ENCODE measurements at places on chromosomes 2 and 18. TPM values are rescaled to one million over a fixed set of nuclear protein-coding genes. Genes with fewer than 3 reads are reported as not detected.

DNA sequence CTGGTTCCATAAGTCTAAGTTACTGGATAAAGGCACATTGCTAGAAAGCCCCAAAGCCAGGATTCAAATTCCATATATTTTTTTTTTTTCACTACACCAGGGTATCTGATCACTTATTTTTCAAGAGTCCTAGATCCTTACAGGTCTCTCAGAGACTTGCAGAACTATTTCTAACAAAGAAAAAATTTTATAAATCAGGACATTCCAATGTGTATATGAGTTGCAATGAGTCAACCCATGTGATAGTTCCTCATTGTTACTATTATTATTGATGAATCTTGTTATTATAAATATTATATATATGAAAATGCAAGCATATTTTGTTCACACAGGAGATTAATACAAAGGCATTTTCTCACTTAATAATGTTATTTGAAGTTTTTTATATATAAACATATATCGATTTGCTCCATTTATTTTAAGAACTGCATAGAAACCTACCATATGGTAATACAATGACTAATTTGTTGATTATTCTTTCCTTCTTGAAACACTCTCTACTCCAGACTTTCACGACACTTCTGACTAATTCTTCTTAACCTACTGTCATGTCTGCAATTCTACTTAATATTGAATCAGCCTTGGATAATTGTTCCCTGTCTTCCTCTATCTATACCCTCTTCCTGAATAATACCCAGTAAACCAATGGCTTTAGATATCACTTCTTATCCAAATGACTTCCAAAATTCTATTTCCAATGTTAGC, 968.4 kb upstream of the NRXN1 start:
- no peak for DNase-seq
- H3K27ac ChIP-seq = no peak overlapping the region
- no peaks in the 10 kb centered on the region for H3K4me1 ChIP-seq
- no peak overlapping the region for H3K4me3 ChIP-seq
- no peaks in the 10 kb centered on the region for H3K27me3 ChIP-seq
- no peaks in the 10 kb centered on the region for H3K36me3 ChIP-seq

- H3K27ac ChIP-seq = peak overlapping the region; percentile 15
- peaks cover 4% of the 10 kb centered on the region for H3K36me3 ChIP-seq
- no peak overlapping the region for H3K4me3 ChIP-seq
Measured at GRCh38 chr2:11711751-11712150, 34.7 kb upstream of the LPIN1 start.

DNA sequence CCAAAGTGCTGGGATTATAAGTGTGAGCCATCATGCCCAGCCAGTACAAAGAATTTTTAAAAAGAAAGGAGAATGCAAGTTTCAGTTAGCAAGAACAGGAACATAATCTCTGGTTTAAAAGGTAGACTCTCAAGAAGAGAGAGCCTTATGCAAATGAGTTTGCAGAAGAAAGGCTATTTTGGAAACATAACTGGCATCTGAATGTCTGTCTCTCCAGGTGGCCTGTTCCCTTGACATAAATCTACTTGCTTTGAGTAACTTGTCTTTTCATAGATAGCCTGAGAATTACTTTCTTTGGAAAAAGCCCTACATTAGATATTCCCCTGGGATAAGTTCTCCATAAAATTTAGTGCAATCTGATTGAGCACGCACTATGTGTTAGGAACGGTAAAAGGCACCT, 109.6 kb downstream of the ICOS start:
- no peaks in the 10 kb centered on the region for H3K4me1 ChIP-seq
- no peak overlapping the region for H3K4me3 ChIP-seq
- no peak for DNase-seq
- no peaks in the 10 kb centered on the region for H3K36me3 ChIP-seq
- H3K27ac ChIP-seq = no peak overlapping the region

DNA sequence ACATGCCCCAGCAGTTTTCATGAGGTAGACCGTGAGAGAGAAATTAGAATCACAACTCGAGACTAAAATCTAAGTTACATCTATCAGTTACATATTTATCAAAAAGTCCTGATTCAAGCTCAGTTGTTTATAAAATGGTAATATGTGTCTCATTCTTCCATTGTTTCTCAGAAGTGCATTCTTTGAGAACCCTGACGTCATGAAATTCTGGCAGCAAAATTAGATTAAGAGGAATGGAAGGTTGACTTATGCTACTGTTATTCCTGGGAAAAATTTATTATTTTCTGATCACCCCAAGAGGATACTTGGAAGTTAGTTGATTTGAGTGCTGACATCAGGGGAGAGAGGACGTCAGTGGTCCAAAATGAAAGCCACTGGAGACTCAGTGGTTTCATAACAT, 1864.8 kb upstream of the LRRTM1 start:
- no peak overlapping the region for H3K4me3 ChIP-seq
- no peaks in the 10 kb centered on the region for H3K36me3 ChIP-seq
- DNase-seq = no peak
- no peaks in the 10 kb centered on the region for H3K27me3 ChIP-seq

DNA sequence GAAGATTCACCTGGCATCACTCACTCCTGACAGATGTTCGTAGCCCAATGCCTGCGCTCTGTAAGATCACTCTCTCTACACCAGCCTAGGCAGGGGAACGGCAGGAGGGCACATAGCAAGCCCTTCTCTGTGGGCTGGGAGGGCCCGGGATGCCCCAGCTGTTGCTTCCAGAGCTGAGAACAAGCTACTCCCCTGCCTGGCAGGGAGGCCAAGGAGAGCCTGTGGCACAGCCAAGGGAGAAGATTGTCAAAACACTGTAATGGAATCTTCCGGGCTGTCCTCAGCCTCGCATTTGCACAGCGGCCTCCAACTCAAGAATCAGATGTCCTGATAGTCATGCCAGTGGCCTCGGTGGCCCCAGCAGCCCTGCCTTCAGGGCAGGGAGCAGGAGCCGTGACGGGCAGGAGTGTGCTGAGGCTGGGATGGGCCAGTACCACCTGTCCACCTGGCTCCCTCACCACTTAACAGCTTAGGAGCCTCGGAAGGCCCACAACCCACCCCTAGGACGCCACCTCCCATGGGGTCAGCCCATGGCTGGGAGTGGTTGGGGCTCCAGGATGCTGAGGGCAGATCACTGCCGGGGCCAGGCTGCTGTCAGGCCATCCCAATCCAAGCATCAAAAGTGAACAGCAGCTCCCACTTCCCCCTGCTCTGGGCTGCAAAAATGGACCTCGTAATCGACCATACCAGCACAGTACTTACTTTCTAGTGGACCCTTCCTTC, 21.9 kb upstream of the SLC35F6 start:
- no peak overlapping the region for H3K4me3 ChIP-seq
- no peak for DNase-seq
- H3K27me3 ChIP-seq = peaks cover 44% of the 10 kb centered on the region
- no peaks in the 10 kb centered on the region for H3K4me1 ChIP-seq

DNA sequence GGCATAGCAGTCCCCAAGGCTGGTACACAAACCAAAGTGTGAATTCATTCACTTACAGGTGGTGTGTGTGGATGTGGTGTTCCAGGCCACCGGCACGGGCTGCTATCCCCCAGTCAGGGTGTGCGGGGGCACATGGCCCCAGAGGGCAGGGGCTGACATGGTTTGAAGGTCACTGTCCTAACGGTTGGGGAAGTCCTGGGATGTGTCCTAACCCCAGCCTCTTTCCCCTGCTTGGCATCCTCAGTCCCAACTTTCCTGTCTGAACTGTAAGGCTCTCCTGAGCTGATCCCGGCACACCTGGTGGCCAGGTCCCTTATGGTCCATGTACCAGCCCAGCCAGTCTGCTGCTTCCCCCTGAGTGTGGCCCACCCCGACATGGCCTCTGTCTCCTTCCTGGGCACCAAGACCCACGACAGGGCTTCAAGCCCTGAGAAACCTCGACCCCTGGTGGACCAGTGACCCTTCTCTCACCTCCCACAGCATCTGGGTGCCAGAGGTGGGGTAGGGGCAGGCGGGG, 2.4 kb upstream of the TMEM185B start:
- H3K36me3 ChIP-seq = peaks cover 38% of the 10 kb centered on the region

- no peaks in the 10 kb centered on the region for H3K27me3 ChIP-seq
- no peaks in the 10 kb centered on the region for H3K4me1 ChIP-seq
- no peak overlapping the region for H3K27ac ChIP-seq
- no peaks in the 10 kb centered on the region for H3K36me3 ChIP-seq
- no peak overlapping the region for H3K4me3 ChIP-seq
- no peak for DNase-seq
Measured at GRCh38 chr2:53381271-53381670, 386.3 kb upstream of the CHAC2 start.

- no peaks in the 10 kb centered on the region for H3K36me3 ChIP-seq
- H3K27ac ChIP-seq = no peak overlapping the region
- no peaks in the 10 kb centered on the region for H3K27me3 ChIP-seq
Measured at GRCh38 chr2:37378411-37378810, 34.0 kb downstream of the QPCT start.

DNA sequence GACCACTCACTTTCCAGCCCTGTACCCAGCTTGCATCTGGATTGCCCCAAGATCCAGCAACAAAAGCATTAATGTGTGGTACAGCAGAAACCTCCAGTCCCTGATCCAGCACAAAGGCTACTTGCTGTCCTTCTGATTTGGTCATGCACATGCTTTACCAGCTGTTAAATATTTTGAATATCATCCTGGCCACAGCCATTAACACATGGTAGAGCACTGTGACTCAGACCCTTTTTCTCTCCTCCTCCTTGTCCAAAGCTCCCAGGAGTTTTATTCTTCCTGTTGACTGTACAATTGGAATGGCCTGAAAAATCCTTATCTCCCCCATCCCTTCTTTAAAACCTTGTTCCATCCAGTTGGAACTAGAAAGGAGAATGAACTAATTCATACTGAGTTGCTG, 419.7 kb upstream of the TNP1 start:
- peaks cover 30% of the 10 kb centered on the region for H3K4me1 ChIP-seq
- no peak overlapping the region for H3K4me3 ChIP-seq
- no peak for DNase-seq
- H3K27ac ChIP-seq = no peak overlapping the region

DNA sequence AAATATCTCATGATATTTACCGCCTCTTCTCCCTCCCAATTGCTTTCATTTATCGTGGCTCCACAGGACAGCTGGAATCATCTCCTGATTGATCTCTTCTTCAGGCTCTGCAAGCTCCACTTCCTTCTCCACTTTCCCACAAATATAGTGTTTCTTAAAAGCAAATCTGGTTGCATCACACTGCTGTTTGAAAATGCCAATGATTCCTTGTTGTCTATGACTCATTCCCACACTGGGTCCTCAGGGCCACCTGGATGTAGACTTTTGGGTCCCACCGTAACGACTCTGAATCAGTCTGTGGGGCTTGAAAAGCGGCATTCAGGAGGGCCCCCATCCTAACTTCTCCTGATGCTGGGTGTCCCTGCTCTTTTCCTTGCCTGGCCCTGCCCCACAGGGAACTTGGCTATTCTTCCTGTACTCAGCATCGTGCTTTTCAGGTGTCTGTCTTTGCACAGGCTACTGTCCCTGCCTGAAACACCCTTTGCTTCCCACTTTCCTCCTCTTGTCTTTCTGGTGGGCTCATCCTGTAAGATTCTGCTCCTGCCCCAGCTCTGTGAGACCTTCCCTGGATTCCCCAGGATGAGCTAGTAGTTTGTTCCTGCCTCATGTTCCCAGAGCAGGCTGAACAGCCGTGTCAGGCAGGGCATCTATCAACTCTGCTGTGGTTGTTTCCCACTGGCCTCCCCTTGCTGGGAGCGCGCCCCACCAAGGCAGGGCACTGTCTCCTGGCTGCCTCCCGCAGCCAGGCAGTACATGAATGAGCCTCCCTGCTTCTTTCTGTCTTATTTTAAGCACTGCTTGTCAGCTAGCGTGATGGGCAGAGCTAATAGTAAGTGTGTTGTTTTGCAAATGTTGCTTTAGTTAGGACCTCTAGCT, 111.9 kb downstream of the KCTD1 start:
- peak overlapping the region; percentile 3 for H3K4me3 ChIP-seq
- peak overlapping the region; percentile 77 for H3K27ac ChIP-seq
- peaks cover 32% of the 10 kb centered on the region for H3K4me1 ChIP-seq
- H3K27me3 ChIP-seq = no peaks in the 10 kb centered on the region
- DNase-seq = peak; percentile 50

- H3K27me3 ChIP-seq = no peaks in the 10 kb centered on the region
- H3K27ac ChIP-seq = no peak overlapping the region
- no peaks in the 10 kb centered on the region for H3K36me3 ChIP-seq
- H3K4me1 ChIP-seq = peaks cover 28% of the 10 kb centered on the region
- H3K4me3 ChIP-seq = no peak overlapping the region
Measured at GRCh38 chr18:22423878-22424564, 6.3 kb upstream of the CTAGE1 start.

DNA sequence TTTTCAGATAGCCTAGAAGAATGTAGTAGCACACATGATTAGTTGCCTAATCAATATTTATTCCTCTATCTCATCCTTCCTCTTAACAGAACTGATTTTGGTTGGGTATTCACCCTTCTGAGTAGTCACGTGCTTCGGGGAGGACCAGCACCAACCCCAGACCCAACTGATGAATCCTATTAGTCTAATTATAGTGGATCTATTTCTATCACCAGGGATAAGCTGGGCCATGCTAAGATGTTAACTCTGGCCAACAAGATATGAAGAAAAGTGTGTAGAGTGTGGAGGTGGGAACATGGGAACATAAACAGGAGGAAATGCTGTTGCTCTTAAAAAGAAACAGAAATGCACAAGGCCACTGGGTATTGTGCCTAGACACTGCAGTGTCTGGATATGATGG, 119.9 kb downstream of the THADA start:
- no peaks in the 10 kb centered on the region for H3K36me3 ChIP-seq
- no peaks in the 10 kb centered on the region for H3K27me3 ChIP-seq
- H3K4me1 ChIP-seq = no peaks in the 10 kb centered on the region
- no peak overlapping the region for H3K27ac ChIP-seq
- H3K4me3 ChIP-seq = no peak overlapping the region
- no peak for DNase-seq

DNA sequence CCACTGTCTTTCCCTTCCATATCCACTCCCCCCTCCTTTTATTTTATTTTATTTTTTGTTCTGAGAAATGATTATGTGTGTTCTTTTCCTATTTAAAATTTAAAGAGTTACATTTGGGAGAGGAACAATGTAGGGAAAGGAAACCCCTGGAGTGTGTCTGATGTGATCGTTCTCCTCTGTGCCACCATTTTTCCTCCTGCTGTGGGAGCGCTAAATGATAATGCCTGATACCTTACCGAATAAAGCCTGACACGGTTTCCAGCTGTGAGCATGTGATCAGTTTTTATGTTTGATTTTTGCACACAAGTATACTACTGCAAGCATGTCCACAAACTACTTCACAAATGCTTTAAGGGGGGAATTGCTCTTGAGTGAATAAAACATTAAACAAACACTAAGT, 317.8 kb upstream of the FANCL start:
- no peak for DNase-seq
- no peaks in the 10 kb centered on the region for H3K27me3 ChIP-seq
- no peak overlapping the region for H3K4me3 ChIP-seq
- H3K36me3 ChIP-seq = no peaks in the 10 kb centered on the region
- no peak overlapping the region for H3K27ac ChIP-seq

The CASP10 gene
- total RNA-seq = 22.5 TPM

The SCYGR4 gene
- not detected for total RNA-seq

The UGT1A4 gene
- total RNA-seq = 6.1 TPM

The TEX44 gene
- total RNA-seq = not detected

The DYNAP gene
- not detected for total RNA-seq

The SP140 gene
- 10.9 TPM for total RNA-seq

The FAP gene
- total RNA-seq = 2.1 TPM

The NOL4 gene
- total RNA-seq = not detected

All from Calu3 (cell line).